EL (cell line): ENCODE measurements at places on chromosomes 4 and X.

GRCh38 chrX:68633981-68634380, 13.5 kb upstream of the STARD8 start:
- DNase-seq = no peak

GRCh38 chr4:83606460-83606859, 70.6 kb downstream of the GPAT3 start:
- no peak for DNase-seq

- peak; percentile 1 for DNase-seq
Observed at GRCh38 chrX:52271206-52271605, 86.5 kb downstream of the MAGED4 start.

DNA sequence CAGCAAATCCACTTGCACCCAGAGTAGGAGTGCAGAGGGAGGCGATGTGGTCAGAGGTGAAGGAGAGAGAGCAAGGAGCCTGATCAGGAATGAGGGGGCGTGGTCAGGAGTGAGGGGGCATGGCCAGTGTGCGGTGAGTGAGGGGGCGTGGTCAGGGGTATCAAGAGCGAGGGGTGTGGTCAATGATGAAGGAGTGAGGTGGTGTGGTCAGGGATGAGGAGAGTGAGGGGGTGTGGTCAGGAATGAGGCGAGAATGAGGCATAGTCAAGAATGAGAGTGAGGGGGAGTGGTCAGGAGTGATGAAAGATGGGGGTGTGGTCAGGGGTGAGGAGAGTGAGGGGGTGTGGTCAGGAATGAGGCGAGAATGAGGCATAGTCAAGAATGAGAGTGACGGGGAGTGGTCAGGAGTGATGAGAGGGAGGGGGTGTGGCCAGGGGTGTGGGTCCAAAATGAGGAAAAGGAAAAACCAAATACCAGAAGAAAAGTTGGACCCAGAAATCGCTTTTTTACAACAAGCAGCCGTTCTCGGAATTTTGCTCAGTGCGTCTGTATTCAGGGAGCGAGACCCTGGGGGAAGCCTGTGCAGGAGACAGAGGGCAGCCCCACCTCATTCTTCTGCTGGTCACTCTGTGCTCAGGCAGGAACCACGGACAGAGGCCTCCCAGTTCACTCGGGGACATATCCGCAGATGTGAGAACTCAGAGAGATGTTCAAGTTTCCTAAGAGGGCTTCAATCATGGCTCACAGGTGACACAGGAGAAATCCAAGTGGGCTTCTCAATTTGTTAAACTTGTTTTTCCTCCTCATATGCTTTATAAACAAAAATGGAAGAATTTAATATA, 47.5 kb downstream of the MAGEA1 start:
- peak; percentile 57 for DNase-seq

- peak; percentile 53 for DNase-seq
Observed at GRCh38 chrX:101230636-101231035, 11.1 kb downstream of the DRP2 start.

- no peak for DNase-seq
Observed at GRCh38 chr4:117327491-117327890, 242.1 kb upstream of the TRAM1L1 start.

- no peak for DNase-seq
Observed at GRCh38 chr4:155522201-155522600, 144.4 kb upstream of the GUCY1A1 start.

- DNase-seq = no peak
Observed at GRCh38 chr4:135601351-135601750, 1399.8 kb upstream of the PABPC4L start.

DNA sequence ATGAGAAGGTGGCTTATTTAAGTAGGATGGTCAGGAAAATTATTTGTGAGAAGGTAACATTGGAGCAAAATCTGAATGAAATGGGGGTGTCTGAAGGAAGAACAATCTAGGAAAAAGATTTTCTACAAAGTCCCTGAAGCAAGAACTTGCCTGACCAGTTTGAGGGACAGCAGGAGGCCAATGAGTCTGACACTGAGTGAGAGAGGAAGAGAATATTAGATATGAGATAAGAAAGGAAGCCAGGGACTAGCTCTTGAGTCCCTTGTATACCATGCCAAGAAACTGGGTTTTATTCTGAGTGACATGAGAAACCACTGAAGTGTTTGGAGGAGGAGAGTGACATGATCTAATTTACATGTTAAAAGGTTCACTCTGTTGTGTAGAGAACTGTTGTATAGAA, 1478.9 kb downstream of the RPA4 start:
- DNase-seq = no peak

GRCh38 chr4:178856139-178856800, 1414.0 kb upstream of the AGA start:
- no peak for DNase-seq

DNA sequence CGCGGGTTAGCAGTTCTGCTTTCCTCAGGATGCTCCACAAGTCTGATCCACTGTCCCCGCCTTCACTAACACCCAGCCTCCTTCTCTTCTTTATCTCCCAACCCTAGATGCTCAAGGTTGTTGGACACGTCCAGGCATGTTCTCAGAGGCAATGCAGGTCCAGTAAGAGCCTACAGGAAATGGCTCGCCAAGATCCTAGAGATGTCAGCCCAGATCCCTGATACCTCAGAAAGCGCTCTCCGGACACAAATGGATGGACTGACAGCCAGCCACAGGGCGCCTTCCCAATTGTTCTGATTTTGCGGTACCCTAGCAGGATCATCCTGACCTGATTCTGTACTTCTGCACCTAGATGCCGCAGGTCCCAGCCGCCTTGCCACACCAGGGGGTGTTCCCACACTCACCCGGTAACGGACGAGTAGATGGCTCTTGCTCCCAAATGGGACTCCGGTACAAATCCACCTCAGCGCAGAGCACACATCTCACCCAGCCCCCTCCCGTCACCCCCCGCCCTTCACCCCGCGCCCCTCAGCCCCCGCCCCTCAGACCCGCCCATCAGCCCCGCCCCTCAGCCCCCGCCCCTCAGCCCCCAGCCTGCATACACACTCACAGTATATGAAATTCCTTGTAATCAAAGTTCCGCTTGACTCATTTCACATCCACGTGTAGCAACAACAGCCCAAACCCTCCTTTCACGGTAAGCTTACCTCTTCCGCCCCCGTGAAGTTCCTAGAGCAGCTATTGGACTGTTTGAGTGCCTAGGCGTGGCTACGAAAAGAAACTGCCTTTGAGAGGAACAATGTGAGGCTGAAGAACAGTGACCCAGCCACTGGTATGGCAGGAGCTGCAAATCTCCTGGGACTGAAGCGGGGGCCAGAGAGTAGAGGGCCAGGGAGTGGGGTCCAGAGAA, at the start of gene EDA2R:
TSS of gene EDA2R (minus strand) at position 488 of the 910 bp plus-strand sequence. CDS start 23,058 bp downstream, outside the sequence.
- peak; percentile 83 for DNase-seq

DNA sequence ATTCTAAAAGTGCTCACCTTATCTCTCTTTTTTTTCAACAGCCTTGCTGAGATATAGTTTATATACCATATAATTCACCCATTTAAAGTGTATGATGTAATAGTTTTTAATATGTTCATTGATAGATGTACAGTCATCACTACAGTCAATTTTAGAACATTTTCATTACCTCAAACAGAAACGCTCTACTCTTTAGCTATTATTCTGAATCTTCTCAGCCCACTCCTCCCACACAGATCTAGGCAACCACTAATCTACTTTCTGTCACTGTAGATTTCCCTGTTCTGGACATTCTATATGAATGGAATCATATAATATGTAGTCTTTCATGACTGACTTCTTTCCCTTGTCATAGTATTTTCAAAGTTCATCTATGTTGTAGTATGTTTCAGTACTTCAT, 22.6 kb downstream of the MND1 start:
- no peak for DNase-seq

GRCh38 chr4:90159193-90159592, 32.0 kb downstream of the CCSER1 start:
- DNase-seq = no peak

GRCh38 chr4:76282941-76283689, 23.4 kb upstream of the STBD1 start:
- DNase-seq = no peak

DNA sequence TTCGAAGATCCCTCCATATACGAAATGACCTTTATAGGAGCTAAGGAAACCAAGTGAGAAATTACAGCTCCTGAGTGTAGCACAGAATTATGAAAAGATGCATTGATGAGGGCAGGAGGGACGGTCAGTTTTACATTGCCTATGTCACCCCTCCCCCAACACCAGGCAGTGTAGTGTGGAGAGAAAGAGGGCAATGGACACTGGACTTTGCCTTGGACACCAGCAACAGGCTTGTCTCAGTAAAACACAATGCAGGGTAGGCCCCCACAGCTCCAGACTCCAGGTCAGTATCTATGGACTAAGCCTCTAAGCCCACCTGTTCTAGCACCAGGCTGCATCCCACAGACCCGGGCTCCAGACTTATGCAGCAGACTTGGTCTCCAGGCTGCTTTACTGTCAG, 16.5 kb downstream of the APOOL start:
- no peak for DNase-seq

- DNase-seq = no peak
Observed at GRCh38 chr4:180106997-180107396, 2136.2 kb upstream of the TENM3 start.
